ENCODE measurements at places on chromosomes 11 and 22.
A peak's percentile ranks its signal among the peaks of the same experiment; 100 is the strongest.

DNA sequence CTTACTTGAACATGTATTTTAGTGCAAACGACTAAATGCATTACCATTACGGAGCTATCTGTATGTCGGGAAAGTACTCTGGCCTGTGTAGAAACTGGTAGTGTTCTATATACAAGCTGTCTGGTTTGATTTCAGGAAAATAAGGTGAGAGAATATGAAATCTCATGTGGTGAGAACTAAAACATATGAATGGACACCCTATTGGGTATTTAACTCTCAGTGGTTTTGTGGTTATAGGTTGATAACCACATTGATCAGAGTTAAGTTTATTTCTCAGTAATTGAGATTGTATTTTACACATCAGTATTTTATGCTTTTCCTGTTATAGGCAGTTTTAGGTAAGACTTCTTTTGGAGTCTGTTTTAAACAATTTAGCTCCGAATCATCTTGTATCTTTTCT, 10.4 kb downstream of the ANO5 start:
- DNase-seq, result no peak

- no peak for DNase-seq
These were observed 5.9 kb downstream of the RANGAP1 start for GRCh38 chr22:41280065-41280464.

- no peak for DNase-seq
These were observed 19.4 kb downstream of the SDHD start for GRCh38 chr11:112106070-112106469.

DNA sequence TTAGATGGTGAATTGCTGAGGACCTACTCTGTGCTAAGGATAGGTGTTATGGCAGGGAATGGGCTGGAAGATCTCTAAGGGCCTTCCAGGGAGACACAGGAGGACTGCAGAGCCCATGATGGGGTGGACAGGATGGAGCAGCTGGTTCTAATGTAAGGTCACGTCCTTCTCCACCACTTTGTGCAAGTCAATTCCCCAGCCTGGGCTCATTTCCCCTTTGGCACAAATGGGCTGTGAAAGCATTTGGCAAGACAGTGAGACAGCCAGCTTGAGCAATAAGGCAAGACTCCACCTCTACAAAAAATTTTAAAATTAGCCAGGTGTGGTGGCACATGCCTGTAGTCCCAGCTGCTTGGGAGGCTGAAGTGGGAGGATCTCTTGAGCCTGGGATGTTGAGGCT, 81.4 kb upstream of the THY1 start:
- DNase-seq, result no peak

- DNase-seq, result no peak
These were observed 16.9 kb downstream of the CCDC15 start for GRCh38 chr11:124970925-124971324.

- DNase-seq, result no peak
These were observed 27.7 kb downstream of the CACNA1I start for GRCh38 chr22:39598017-39598965.

DNA sequence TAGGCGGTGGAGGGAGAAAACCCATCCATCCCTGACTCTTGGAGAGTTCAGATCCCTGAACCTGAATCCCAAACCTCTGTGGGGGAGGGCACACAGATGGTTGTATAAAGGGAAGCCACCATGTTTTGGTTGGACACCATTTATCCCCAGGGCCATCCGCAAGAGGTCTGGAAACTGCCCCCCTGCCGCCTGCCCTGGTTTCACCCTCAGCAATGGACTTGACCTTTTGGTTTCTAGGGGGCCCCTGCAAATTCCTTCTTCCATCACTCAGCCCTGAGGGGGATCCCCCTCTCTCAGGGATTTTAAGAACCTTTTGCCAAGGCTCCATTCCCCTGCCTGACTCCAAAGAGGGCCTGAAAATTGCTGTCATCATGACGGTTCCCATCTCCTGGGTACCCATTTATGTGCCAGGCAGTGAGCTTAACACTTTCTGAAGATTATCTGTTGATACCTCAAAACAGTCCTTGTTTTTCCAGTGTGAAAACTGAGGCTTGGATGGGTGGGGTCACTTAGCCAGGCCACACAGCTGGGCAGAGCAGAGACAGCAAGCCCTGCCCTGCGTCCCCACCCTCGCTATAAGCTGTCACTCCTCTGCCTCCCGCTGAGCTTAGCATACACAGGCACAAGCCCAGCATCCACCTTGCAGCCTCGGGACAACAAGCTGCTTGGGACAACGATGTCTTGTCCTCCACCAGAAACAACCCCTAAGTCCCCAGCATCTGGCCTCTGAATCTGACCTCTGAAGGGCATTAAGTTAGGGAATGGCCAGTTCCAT, 33.2 kb upstream of the CRYBB3 start:
- no peak for DNase-seq

DNA sequence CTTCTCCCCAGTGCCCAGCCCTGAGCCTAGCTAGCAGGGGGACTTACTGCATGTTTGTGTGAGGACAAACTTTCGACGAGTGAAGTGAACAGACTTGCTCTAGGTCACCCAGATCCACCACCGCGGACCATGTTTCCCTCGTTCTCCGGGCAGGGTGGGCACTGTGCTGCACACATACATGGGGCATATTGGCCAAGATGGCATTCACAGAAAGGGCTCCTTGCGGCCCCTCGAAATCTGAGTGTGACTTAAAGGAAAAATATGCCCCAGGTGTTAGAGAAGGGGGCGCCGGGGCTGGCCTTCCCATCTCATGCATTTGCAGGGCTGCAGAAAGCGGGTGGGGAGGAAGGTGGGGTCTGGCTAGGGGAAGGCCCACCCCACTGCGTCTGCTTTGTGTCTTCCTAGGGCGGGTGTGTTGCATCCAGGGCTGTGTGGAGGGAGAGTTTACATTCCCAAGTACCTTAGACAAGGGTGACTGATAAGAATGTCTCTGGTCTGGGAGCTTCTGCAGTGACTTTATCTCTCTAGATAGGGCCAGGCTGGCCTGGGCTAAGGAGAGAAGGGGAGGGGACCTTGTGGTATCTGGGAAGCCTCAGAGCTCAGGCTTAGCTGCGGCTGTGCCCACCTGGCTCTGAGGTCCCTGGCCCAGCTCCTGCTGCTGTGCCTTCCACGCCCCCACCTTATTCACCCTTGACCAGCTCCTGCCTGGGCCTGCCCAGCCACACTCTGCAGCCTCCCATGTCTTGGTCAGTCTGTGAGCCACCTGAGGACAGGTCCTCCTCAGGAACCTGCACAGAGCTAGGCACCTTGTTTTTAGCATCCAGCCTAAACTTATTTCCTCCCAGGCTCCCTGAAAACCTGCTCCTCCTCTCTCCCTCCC, 45.8 kb downstream of the LRRC32 start:
- no peak for DNase-seq

- no peak for DNase-seq
These were observed 65.0 kb upstream of the POU2AF1 start for GRCh38 chr11:111444040-111444439.

GRCh38 chr11:92717240-92717639, 252.2 kb upstream of the MTNR1B start:
- DNase-seq, result no peak

- no peak for DNase-seq
These were observed 12.9 kb upstream of the KCNJ11 start for GRCh38 chr11:17401316-17401715.

GRCh38 chr11:98674390-98674789, 346.4 kb upstream of the CNTN5 start:
- DNase-seq, result no peak

DNA sequence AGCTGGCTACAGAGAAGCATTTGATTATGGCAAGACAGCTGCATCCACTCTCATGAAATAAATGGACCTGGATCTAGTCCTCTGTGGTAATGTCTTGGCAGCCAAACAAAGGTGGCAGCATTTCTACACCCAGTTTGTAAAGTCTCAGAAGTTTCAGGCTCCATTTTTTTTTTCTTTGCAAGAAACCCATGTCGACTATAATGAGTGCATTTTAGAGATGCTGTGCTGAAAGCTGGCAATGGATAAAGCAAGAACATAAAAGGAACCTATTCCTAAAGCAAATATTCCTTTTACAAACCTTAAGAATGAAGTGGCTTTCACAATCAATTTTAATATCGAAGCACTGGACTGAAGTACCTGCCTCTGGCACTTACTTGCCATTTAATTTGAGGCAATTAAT, 33.5 kb downstream of the THAP12 start:
- no peak for DNase-seq

- no peak for DNase-seq
These were observed 543.4 kb downstream of the BUD13 start for GRCh38 chr11:116229236-116229970.

GRCh38 chr11:92702805-92703448, 266.5 kb upstream of the MTNR1B start:
- DNase-seq, result no peak

- DNase-seq, result no peak
These were observed 12.0 kb downstream of the TRIOBP start for GRCh38 chr22:37708580-37709444.

- no peak for DNase-seq
These were observed 62.6 kb downstream of the MPPED1 start for GRCh38 chr22:43474161-43475101.

GRCh38 chr22:22380098-22381030, 128.2 kb downstream of the ZNF280B start:
- no peak for DNase-seq

GRCh38 chr22:20212754-20213699, 55.1 kb downstream of the RTN4R start:
- no peak for DNase-seq

DNA sequence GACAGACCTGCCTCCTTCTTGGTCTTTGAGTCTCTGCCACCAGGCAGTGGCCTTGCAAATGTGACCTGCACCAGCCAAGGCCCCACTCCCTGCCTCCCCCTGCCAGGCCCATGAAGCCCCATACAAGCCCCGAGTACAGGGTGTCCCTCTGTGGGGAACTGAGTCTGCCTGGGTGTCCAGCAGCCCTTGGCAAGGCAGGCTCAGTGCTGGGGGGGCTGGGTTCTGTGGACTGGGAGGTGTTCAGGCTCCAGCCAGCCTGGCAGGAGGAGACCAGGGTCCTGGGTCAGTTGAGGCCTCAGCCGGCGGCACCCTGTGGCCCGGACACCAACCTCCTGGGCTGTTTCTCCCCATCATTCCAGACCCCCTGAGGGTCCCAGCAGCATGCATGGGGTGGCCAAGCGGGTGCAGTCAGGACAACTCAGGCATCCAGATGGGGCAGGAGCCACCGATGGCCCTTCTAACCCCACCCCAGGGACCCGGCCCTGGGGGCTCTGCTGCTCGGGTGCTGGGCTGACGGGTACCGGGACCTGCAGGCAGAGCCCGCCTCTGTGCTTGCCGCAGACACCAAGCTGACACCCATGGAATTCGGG, 5.7 kb downstream of the MUC5AC start:
- DNase-seq, result no peak

- no peak for DNase-seq
These were observed 39.3 kb upstream of the POU2AF1 start for GRCh38 chr11:111418436-111418787.

DNA sequence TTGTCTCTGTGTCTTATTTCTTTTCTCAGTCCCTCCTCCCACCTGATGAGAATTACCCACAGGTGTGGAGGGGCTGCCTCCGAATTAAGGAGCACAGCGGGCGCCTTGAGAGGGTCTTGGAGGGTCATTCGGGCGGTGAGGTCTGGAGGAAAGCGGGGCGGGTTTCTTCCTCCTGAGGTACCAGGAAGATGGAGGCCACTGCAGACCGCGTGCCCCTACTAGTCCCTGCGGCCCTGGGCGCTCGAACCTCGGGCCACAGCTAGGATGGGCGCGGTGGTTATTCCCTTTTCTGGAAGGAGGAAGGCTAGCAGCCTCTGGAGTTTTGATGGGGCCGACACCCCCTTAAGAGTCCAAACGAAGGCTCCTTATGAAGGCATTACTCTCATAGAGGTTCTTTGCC, 5.5 kb upstream of the FAM111A start:
- no peak for DNase-seq

DNA sequence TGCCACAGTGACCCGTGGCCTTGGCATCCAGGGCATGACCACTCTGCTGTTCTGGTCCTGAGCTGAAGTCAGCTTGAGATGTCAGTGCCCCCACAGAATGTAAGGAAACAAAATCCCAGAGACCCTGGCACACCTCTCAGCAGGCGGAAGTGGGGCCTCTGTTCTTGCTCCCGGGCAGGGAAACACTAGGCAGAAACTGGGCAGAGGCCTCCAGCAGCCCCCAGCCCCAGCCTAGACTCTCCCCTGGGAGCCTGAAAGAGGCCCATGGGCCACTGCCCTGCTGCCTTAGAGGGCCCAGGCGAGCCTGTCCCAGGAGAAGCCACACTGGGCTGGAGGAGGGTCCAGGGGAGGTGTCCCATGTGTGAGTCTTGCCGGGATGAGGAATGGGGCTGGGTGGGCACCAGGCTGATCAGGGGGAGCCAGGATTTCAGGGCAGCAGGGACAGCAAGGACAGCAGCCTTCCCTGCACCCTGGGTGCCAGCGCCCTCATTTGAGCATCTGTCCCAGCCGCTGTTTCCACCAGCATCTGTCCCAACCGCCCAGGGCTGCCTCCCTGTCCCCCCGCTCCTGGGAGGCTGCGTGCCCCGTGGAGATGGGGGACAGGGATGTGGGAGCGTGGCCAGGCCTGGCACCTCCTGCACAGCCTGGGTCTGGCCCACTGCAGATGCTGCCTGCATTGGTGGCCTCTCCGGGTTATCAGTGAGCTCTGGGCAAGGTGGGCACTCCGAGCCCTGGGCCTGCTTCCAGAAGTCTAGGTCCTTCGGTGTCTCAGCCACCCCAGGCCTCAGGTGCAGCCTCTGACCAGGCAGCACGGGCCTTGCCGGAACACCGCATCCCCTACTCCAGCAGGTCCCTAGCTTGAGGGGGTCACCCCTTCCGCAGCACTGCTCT, 1072.4 kb downstream of the BRD1 start:
- DNase-seq, result peak; percentile 9

- no peak for DNase-seq
These were observed 14.3 kb downstream of the PACSIN2 start for GRCh38 chr22:43000441-43001175.

DNA sequence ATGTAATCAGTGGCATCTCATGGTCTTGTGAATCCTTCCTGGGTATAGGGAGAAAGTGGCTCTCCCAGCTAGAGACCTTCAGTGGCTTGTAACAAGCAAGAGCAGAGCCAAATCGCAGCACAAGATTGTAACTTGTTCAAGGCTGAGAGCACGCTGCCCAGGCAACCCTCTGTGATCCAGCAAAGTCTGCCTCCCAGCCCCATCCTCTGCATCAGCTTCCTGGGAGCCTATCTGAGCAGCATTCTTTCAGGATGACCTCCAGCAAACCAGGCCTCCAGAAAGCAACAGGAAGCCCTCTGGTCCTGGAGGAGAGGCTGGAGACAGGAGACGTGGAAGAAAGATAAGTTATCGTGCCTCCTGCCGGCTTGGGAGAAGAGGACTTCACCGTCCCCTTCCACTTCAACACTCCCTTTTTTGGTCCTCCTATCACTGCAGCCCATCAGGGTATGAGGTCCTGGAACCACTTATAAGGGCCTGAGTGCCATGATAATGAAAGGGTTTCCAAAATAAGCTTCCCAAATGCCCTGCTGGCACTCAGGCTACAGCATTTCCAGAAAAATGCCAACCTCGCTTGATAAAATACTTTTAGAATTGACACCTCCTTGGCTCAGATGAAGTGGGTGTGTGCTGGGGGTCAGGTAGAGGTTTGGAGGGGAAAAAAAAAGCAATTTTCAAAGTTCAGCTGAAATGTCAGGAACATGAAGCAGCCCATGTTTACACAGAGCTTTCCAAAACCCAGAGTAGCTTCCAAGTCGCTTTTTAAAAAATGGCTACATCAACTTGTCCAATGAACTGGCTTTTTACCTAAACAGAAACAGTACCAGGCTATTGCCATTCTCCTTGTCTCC, 80.2 kb downstream of the PLEKHA7 start:
- DNase-seq, result no peak

- DNase-seq, result no peak
These were observed 57.9 kb upstream of the NCAM1 start for GRCh38 chr11:112903340-112903739.
